Activated T-cell treated with anti-CD3 and anti-CD28 coated beads, Interleukin-2, amount 50 U/mL, for 72 hours (primary cell): ENCODE measurements at places on chromosomes 16 and 17.

- DNase-seq = no peak
Measured at GRCh38 chr16:280991-281659, 734 bp downstream of the ARHGDIG start.

DNA sequence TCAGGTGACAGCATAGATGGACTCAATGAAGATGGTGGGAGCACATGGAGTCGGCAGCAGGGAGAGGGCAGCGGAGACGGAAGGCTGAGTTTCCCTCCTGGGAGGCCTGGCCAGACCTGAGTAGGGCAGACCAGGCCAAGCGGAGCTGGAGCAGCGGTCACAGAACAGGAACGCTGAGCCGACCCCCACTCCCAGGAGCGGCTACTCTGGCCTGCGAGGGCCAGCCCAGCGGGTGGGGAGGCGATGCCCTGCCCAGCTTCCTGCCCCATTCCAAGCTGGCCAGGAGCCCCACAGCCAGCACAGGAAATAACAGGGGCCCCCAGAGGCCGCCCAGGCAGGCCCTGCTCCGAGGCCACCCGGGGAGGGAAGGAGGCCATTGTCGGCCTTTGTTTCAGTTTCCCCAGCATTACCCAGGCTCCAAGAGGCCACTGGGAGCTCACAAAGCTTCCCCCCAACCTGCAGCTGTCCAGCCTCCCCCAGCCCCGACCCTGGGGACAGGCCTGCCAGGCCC, 79.8 kb downstream of the ZNF423 start:
- no peak for DNase-seq

DNA sequence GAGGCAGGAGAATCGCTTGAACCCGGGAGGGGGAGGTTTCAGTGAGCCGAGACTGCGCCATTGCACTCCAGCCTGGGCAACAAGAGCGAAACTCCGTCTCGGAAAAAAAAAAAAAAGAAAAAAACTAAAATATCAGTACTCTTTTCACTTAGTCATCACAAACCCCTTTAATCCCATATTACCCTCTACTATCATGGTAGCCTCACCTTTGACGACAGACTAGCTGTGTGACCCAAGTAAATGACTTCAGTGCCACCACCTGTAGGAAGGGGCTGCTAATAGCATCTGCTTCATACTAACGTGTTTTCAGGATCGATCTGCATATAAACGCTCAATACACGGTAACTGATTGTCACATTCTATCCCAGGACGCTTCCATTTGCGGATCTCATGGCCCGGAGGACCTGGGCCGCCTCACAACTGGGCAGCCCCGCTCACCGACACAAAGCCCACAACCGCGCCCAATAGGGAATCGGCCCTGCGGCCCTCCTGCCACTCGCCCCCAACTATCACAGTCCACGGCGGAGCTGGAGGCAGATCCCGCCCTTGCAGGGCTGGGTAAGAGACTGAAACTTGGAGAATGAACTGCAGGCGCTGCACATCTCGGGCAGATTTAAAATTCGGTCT, 1.1 kb upstream of the ZNF263 start:
- no peak for DNase-seq

DNA sequence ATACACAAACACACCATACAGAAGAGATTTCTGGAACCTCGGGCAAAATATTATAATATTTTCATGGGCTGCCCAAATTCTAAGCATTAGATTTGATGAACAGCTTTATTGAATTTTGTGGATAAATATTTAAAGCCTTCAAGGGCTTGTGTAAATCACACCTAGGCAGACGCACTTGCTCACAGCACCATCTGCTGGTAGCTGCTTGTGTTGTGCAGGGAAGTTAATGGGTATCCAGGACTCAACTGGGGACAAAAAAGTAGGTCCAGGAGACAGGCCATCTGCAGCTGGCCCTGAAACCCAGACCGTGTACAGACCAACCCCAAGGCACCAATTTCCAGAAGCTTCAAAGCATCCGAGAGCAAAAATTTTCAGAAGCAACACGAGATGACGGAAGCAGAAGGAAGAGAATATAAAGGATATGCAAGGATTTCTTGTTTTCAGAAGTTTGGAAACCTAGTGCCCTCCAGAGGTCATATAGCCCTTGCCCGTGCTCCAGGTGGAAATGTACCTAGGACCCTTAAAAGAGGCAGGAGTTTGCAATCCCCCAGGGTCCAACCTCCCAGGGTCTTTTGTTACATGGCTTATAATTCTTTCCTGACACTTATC, 140.0 kb downstream of the CHD9NB start:
- DNase-seq = peak; percentile 43

- DNase-seq = peak; percentile 43
Measured at GRCh38 chr16:27455700-27456099, 53.7 kb downstream of the IL21R start.

DNA sequence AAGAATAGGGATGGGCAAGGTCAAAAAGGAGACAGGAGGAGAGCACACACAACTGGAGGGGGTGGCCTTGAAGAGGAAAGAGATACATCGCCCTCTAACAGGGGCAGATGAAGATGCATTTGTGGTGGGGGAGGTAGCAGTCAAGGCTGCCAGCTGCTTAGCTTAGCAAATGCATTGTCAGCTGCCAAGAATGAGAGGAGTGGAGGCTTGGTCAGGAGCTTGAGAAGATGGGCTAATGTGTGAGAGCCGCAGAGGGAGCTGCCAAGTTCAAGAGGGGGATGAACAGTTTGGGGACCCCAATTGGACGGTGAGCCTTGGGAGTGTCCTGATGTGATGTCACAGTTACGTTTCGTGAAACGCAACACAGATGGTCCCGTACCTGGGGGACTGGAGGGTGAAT, 28.9 kb upstream of the GNA13 start:
- DNase-seq = no peak

GRCh38 chr16:84054271-84054670, 11.7 kb upstream of the SLC38A8 start:
- DNase-seq = no peak

- no peak for DNase-seq
Measured at GRCh38 chr17:30433514-30433913, 43.7 kb upstream of the GOSR1 start.

DNA sequence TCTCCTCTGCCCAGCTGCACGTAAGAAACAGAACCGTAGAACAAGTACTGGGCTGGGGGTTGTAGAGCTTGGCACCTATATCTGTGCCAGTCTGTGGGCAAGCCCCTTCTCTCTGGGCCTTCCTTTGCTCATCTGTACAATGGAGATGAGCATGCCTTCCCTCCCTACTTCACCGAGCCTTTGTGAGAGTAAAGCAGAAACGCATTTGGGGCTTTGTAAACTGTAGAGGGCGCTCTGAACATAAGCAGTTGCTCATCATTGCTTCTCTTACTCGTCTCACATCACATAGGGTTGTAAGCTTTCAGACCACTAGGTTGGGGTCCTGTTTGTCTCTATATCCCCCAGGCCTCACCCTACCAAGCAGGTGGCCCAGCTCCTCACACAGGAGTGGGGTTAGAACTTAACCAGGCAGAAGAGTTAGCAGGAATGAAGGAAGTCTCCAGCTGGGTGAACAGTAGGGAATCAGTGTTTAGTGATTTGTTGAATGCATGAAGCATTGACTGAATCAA, 15.1 kb downstream of the SAMD14 start:
- peak; percentile 55 for DNase-seq

GRCh38 chr16:85712801-85713200, 24.0 kb upstream of the GINS2 start:
- DNase-seq = no peak

GRCh38 chr17:2964370-2964769, 99.0 kb downstream of the OR1D5 start:
- no peak for DNase-seq

GRCh38 chr16:73170612-73171038, 122.7 kb upstream of the ZFHX3 start:
- DNase-seq = no peak

GRCh38 chr16:69741951-69742904, 12.5 kb downstream of the NOB1 start:
- DNase-seq = no peak

DNA sequence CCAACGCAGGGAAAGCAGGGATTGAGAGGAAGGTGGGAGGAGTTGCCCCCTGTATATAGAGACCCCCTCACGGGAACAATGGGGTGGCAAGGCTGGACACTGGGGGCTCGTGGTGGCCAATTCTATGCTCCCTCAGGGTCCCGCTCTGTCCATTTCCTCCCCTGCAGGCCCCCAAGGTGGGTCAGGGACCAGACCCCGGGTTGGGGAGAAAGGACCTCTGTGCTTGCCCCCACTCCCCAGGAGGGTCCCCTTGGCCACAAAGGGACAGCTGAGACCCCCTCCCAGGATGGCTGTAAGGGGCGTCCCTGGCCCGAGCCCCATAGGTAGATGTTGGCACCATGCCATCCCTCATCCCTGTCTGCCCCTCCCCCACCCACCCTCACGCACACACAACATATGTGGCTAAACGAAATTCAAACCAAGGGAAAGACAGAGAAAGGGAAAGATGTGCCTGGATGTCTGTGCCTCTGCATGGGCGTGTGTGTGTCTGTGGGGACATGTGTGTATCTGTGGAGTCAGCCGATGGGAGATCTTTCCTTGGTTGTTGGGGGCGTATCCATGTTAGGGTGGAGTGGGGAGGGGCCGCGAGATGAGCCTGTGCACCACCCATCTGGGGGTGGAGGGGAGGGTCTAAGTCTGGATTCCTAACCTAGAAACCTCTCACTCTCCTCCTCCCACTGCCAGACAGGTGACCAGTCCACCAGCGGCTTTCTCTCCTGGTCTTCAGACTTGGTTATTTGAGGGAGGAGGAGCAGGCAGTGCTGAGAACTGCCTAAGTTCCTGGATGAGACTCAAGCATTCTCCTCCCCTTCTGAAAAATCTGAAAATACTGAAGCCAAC, 642 bp upstream of the NEUROD2 start:
- DNase-seq = no peak

DNA sequence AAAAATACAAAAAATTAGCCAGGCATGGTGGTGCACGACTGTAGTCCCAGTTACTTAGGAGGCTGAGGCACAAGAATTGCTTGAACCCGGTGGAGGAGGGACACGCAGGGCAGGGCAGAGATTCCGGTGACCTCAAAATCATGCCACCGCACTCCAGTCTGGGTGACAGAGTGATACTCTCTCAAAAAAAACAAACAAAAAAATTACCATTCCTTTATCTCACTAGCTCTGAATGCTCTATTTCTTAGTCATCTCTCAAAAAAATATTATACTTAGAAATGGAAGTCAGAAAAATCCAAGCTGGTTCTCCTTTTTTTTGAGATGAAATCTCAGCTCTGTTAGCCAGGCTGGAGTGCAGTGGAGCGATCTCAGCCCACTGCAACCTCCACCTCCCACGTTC, 40.8 kb downstream of the SPOP start:
- no peak for DNase-seq

DNA sequence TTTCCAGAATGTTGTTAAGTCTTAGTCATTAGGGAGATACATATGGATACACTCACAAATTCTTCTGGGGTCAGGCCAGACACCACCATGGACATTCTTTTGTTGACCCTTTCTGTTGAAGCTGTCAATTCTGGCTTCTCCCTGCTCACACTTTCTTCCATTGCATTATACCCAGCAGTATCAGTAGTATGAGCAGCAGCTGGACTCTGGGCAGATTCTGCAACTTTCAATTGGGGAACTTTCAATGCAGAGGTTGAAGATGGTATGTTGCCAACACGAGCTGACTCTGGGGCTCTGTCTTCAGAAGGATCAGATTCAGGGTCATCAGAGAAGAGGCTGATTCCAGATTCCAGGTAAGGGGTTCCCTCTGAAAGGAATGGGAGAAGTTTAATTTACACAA, 45.8 kb downstream of the RND2 start:
- no peak for DNase-seq

GRCh38 chr17:40089077-40089895, 11.1 kb downstream of the NR1D1 start:
- no peak for DNase-seq

- DNase-seq = no peak
Measured at GRCh38 chr16:50038756-50039529, 13.9 kb downstream of the CNEP1R1 start.
